ENCODE measurements at places on chromosomes 4 and X. TPM values are rescaled to one million over a fixed set of nuclear protein-coding genes. Genes with fewer than 3 reads are reported as not detected.

CFI gene
- 1.0 TPM for total RNA-seq

ADH5 gene
- total RNA-seq, result 117 TPM

RBM46 gene
- not detected for total RNA-seq

SPATA4 gene
- total RNA-seq, result 0.14 TPM

TBC1D9 gene
- total RNA-seq, result 7.3 TPM

AMTN gene
- 0.18 TPM for total RNA-seq

PAQR3 gene
- total RNA-seq, result 9.1 TPM

All from A549 treated with dexamethasone at 1 μM for 4 hours (cell line).